NCI-H2171 (cell line): ENCODE measurements at places on chromosomes 6 and 20.
A peak's percentile ranks its signal among the peaks of the same experiment; 100 is the strongest.

DNA sequence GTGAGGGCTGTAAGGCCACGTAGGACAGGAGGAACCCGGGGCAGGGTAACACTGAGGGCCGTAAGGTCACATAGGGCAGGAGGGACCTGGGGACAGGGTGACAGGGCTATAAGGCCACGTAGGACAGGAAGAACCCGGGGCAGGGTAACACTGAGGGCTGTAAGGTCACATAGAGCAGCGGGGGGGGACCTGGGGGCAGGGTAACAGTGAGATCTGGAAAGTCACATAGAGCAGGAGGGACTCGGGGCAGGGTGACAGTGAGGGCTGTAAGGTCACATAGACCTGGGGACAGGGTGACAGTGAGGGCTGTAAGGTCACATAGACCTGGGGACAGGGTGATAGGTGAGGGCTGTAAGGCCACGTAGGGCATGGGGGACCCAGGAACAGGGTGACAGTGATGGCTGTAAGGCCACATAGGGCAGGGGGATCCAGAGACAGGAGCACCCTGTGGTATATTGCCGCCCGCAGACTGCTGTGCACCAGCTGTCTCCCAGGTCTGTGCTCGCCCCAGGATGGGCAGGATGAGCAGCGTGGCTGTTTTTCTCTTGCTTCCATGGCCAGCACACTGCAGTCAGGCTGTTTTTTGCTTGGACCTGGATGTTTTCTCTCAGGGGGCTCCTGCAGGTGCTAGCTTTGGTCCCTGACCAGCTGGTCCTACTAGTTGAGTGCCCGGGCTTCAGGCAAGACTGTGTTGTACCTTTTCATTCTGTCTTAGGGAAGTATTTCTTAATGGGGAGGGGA lies 55.7 kb downstream of the SYTL3 start:
- DNase-seq = peak; percentile 19

GRCh38 chr6:10505529-10505928 lies 15.6 kb upstream of the GCNT2 start:
- DNase-seq = no peak

DNA sequence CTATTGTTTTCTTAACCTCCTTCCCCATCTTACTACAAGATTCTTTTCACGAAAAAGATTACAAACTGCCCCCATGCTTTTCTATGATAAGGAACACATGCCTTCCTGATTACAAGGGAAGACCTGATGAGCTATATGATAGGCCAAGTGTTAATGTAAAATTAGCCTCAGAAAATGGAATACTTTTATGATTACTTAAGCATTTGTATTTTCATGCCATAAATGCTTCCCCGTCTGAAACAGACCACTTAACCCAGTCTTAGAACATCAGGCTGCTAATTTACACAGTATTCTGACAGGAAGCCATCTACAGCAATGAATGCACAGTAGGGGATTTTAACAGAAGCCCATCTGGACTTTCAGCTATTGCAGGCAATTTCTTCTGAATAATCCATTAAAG lies 274.9 kb downstream of the HAO1 start:
- no peak for DNase-seq

DNA sequence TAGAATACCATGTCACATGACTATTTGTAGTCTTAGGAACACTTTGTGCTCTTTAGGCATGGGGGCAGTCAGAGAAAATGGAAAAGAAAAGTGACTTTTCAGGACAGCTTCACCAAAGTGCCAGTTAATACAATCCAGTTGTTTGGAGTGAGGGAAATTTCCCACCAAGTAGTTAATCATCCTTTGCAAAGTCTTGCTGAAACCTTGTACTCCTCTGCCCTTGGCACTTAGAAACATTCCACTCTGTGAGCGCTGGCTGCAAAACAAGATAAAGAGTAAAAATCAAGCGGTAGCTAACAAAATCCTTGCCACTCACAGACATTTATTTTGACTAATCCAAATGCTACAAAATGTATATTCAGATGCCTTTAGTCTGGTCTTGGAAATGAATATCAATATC lies 229.2 kb upstream of the HSF2 start:
- no peak for DNase-seq

- DNase-seq = no peak
Observed at GRCh38 chr6:35601331-35602132, 87.2 kb downstream of the FKBP5 start.

DNA sequence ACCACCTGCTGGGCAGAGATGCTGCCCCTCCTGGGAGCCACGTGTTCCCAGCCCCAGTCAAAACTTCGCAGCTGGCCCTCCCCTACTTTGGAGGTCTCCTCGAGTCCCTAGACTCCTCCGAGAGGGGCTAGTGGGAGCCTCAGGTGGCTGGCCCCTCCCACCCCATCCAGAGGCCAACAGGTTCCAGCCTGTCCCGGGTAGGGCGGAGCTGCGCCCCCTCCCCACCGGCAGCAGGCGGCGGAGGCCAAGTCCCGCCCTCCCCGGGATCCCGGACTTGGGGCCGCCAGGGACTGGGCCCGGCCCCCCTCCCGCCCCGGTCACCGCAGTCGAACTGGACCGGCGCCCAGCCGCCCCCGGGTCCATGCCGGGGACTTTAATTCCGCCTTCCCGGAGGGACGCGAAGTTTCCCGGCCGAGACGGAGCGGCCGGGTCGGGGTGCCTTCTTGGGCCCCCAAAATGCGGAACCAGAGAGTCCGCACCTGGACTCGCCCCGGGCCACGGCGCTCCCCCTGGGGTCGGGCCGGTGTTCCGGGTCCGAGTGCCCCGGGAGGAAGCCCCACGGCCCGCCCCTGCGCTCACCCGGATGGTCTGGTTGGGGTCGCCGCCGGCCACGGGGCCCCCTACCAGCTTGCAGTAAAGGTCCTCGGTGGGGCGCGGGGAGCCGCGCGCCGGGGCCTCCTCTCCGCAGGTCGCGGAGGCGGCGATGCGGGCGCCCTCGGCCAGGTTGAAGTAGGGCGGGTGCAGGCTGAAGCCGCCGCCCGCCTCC lies 559 bp downstream of the LAMA5 start:
- peak; percentile 25 for DNase-seq

DNA sequence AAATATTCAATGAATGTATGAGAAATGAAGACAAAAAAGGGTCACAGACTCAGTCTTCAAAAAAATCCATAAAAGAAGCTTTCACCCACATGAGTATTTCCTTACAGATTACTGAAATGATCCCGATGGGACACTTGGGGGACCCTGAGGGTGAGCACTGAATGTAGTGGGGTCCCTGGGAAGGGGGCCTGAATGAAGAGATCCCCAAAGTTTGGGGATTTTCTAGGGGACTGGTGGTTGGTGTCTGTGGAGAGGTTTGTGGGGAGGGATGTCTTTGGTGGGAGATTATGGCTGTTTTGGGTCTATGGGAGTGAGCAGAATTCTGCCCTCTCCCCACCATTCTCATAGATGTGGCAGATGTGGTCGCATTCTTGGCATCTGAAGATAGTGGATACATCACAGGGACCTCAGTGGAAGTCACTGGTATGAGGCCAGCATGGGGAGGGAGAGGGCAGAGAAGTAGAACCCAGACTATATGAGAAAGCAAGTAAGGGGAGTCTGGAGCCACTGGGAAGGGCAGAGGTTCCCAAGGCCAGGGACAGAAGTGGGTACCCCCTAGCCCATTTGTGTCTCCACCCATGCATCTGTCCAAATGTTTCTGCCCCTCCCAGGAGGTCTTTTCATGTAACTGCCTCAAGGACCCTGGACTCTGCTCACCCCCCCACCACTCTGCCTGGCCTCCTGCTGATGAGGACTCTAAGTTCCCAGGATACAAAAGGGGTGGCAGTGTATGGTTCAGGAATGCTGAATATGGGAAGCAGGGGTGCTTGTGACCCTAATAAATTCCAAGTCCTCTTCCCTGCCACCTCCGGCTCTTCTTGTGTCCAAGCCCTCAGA lies 1.8 kb downstream of the HSD17B8 start:
- DNase-seq = no peak

- peak; percentile 80 for DNase-seq
Observed at GRCh38 chr20:1802385-1803060, 92.7 kb upstream of the SIRPA start.

GRCh38 chr20:33796907-33797544 lies 14.1 kb upstream of the CHMP4B start:
- DNase-seq = no peak

DNA sequence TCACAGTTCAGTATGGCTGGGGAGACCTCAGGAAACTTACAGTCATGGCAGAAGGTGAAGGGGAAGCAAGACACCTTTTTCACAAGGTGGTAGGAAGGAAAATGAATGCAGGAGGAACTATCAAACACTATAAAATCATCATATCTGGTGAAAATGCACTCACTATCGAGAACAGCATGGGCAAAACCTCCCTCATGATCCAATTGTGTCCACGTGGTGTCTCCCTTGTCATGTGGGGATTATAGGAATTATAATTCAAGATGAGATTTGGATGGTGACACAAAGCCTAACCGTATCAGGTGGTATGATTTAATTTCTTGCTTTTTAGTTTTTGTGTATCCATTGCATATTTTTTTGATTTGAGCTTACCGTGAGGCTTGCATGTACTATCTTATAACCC lies 133.2 kb upstream of the SYNCRIP start:
- DNase-seq = no peak

DNA sequence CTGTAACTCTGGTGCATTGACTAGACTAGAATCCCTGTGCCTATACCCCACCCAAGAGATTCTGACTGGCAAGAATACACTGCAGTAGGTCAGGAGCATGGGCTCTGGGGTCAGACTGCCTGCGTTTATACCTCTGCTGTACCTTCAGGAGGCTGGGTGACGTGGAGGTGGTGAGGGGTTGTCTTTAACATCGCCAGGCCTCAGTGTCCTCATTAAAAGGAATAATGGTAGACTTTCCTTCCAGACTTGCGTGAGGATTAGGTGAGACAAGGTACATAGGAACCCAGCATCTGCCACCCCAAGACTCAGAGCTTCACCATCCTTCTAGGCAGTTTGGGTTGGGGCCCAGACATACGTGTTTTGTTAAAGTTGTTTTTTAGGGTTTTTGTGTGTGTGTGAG lies 44.3 kb downstream of the TM9SF4 start:
- no peak for DNase-seq

DNA sequence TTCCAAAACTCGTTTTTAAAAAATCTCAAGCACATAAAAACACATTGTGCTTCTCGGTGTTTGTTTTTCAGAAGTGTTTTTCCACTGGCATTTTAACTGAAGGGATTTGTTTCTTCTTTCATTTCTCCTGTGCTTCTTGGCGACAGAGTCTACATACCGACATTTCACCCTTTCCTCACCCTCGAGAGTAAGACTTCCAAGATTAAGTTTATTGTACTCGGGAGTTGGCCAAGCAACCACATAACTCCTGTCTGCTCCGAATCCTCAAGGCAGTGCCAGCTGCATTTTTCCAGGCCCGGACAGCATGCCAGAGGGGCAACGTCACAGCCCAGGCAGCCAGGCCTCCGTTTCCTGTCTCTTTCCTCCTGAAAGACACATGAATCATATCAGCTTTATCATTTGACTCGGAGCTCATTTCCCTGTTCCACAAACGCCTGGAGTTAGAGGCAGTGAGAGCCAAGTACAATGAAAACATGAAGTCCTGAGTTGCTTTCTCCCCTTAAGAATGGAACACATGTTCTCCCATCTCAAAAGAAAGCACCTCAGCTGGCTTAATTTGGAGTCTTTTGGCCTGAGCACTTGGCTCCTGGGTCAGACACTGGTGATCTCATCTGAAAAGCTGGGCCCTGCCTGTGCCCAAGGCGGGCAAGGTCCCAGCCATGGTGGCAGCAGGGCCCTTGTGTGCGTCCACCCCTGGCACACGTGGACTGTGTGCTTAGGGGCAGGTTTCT lies 23.2 kb upstream of the FAM50B start:
- DNase-seq = no peak

DNA sequence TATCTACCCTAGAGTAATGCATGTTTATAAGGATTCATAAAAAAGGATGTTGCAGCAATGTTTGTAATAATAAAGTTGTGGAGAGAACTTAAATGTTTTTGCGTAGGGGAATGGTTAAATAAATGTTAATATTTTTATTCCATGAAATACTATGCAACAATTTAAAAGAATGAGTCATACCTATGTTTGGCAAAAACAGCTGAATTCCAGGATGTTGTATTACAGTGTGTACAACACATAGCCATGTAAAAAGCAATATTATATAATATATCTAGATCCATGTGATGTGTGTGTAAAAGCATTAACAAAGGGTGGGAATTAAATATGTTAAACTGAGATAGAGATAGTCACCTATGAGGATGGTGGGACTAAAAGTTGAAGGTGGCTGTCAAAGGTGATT lies 21.1 kb upstream of the PKIB start:
- DNase-seq = no peak

DNA sequence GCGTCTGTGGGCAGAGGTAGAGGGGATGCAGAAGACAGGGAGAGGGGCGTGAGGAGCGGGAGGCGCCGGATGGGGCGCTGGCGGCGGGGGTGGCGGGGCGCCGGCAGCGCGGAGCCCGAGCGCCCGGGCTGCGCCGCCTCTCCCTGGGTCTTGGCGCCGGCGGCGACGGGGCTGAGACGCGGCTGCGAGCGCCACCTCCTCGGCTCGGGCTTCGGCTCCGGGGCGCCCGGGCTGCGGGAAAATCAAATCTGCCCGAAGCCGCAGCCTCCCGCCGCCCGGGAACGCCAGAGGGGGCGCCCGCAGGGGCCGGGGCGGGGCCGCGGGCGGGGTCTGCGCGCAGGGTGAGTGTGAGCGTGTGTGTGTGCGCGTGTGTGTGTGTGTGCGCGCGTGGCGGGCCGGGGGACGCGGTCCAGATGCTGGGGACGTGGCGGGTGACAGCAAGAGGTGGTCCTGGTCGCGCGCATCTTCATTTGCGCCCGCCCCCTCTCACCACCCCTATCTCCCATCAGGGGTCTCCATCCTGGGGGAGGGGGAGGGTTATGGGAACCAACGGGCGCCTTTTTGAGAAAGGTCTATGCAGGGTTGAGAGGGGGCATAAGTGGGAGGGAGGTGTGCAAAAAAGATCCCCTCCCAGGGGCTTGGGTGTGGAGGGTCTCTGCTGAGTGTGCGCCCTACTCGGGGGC lies 646 bp upstream of the CPNE5 start:
- peak; percentile 25 for DNase-seq

DNA sequence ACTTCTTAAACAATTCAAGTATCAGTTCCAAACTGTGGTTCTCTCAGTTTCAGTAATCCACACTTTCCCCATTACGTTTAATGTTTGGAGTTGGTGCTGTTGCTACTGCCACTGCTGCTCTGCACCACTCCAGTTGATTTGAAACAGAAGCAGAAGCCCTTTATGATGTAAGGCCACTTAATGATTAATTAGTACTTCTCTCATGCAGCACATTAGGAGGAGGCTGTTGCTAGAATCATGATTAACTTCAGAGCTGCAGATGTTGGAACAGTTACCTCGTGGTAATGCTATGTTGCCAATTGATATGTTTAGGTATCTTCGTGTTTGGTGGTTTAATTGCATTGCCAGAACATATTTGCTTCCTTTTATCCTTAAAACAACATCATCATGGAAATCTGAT lies 986.2 kb upstream of the CITED2 start:
- DNase-seq = no peak

- no peak for DNase-seq
Observed at GRCh38 chr6:167575158-167575696, 250.3 kb downstream of the TTLL2 start.

DNA sequence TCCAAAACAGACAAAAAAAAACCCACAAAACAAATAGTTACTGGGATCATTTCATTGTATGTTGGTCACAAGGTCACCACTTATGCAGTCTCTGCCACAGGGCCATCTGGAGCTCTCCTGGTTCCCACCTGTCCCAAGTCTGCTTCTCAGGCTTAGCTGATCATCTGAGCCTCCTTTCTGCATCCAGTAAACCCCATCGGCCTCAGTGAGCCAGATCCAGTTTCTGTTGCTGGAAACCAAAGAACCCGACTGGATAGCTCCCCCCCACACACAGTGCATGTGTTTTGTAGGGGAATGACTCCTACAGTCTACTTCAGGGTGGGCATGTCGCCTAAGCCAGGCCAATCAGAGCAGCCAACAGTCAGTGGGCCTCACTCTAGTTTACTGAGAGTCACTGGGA lies 233.3 kb downstream of the PREX1 start:
- DNase-seq = peak; percentile 34
